ENCODE measurements at places on chromosomes 2 and 18. TPM values are rescaled to one million over a fixed set of nuclear protein-coding genes. Genes with fewer than 3 reads are reported as not detected.

- DNase-seq, result no peak
Observed at GRCh38 chr2:162401871-162402270, 57.9 kb downstream of the GCA start.

DNA sequence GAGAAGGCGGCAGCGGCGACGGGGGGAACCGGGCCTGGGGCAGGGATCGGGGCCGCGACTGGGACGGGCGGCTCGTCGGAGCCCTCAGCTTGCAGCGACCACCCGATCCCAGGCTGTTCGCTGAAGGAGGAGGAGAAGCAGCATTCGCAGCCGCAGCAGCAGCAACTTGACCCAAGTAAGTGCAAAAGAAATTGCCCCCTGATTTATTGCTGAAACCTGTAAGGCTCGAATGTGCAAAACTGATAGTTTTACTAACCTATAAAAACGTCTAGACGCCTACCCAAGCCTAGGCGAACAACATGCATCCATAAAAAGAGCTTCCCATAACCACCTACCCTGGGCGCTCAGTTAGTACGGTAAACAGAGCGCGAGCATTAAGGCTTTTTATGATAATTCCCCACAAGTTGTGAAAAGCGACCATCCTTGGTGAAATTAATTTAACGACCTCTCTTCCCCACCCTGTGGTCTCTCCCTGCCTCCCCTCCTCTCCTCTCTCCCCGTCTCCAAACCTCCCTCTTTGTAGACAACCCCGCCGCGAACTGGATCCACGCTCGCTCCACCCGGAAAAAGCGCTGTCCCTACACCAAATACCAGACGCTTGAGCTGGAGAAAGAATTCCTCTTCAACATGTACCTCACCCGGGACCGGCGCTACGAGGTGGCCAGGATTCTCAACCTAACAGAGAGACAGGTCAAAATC lies 1.0 kb downstream of the HOXD9 start:
- no peak for DNase-seq

DNA sequence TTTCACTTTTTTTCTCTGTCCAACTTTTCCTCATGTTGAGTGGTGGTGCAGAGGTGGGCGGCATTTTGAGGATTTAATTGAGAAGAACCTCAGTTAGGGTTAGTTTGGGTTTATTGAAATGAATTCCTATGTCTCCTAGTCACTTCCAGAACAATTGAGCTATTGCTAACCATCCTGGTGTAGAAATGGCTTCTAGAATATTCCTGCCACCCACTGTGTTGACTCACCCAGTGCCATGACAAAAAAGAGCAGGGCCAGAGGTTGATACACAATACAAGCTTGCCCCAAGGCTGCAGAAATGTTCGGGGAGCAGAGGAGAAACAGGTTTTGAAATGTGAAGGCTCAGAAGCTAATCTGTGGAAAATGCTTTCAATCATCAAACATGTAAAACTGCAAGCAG lies 167.1 kb upstream of the TRIB2 start:
- no peak for DNase-seq

- DNase-seq, result no peak
Observed at GRCh38 chr2:122203523-122203922, 448.1 kb downstream of the TSN start.

GRCh38 chr2:26195040-26195984 lies 22.4 kb downstream of the GAREM2 start:
- no peak for DNase-seq

DNA sequence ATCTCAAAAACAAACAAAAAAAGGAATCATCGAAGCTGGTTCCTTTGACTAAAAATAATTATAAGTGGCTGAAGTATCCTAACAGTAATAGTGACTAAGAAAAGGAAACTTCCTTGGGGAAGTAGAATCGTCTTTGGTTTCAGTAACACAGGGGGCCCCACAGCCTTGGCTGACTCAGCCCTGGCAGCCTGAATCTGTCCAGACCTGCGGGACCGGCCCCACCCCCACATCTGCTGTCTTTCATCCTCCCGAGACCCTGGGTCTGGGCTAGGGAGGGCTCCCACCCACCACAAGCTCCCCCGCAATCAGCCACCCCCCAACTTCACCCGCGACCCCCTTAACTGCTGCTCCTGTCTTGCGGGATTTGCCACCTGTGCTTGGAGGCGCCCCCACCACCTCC lies 1452.6 kb upstream of the ACVR2A start:
- DNase-seq, result no peak

- no peak for DNase-seq
Observed at GRCh38 chr2:190869721-190870120, 10.9 kb upstream of the GLS start.

- DNase-seq, result no peak
Observed at GRCh38 chr2:160269365-160269764, 69.3 kb upstream of the ITGB6 start.

Gene UBR3
- 20.3 TPM for polyA plus RNA-seq

Gene NTSR2
- not detected for polyA plus RNA-seq

Gene FAM124B
- not detected for polyA plus RNA-seq

Gene ZNF142
- polyA plus RNA-seq, result 3.5 TPM
